Omental fat pad (tissue), 4 donors: ENCODE measurements at places on chromosomes 13 and 19. TPM values are rescaled to one million over a fixed set of nuclear protein-coding genes. Genes with fewer than 3 reads are reported as not detected.

- DNase-seq = no peak
Observed at GRCh38 chr13:101623470-101624209, 171.2 kb downstream of the ITGBL1 start.

DNA sequence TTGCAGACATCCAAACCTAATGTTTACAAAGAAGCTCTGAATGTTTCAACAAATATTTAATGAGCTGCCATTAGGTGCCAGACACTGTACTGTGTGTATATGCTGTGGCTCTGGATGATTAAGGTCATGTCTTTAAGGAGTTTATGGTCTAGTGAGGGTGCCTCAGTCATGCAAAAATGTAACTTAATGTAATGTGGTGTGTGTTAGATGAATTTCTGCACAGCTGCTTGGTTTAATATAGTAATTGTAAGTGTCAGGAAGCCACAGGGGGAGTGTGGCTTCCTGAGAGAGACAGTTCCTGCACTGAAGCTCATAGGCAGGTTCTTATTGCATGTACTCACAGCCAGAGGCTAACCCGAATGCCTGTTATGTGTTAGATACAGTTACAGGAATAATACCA is 43.3 kb downstream of the SPATA13 start:
- no peak for DNase-seq

DNA sequence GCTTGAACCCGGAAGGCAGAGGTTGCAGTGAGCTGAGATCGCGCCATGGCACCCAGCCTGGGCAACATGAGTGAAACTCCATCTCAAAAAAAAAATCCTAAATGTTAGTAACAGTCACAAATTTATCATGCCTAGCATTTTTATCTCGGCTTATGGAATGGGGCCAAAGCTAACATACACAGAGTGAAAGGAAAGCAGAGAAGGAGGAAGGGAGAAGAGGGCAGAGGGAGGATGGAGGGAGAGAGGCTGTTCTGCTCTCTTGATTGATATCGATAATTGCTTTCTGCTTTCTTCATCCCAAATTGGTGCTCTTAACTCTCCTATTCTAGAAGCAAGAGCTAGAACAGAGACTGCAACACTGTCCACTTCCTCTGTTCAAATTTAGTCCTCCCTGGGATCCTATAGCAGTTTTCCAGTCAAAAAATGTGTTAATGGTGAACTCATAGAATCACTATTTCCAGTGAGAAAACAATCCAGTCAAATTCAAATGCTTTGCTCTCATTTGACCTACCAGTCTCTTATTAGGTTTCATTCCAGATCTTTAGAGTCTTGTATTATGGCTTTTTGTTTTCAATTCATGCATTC is 15.8 kb upstream of the TUBGCP3 start:
- no peak for DNase-seq

- no peak for DNase-seq
Observed at GRCh38 chr19:22901431-22902130, 69.5 kb downstream of the ZNF723 start.

- no peak for DNase-seq
Observed at GRCh38 chr13:113145496-113145895, 13.0 kb upstream of the PROZ start.

DNA sequence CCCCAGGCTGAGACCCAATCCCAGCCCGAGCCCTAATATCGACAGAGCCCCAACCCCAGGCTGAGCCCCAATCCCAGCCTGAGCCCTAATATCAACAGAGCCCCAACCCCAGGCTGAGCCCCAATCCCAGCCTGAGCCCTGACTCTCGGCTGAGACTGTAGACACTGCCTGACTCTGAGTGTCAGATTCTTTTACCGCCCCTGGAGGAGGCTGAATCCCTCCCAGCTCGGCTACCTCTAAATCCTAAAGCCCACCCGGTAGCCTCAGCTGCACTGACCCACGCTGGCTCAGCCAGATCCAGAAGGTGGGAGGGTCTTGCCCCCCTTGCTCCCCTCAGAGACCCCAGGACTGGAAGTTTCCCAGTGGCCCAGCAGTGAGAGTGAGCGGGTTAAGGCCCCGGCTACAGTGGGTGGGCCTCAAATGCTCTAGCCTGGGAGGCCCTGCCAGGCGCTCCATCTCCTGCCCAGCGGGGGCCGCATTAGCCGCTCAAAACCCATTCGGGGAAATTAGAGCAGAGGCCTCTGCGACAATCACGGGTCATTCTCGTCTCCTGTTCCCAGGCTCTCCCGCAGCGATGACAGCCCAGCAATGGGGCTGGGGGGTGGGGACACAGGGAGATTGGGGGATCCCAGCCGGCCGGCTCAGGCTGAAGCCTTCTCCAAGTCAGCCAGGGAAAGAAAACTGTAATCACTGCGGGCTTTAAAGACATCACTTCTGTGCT is 43.8 kb downstream of the ZNRF4 start:
- no peak for DNase-seq

DNA sequence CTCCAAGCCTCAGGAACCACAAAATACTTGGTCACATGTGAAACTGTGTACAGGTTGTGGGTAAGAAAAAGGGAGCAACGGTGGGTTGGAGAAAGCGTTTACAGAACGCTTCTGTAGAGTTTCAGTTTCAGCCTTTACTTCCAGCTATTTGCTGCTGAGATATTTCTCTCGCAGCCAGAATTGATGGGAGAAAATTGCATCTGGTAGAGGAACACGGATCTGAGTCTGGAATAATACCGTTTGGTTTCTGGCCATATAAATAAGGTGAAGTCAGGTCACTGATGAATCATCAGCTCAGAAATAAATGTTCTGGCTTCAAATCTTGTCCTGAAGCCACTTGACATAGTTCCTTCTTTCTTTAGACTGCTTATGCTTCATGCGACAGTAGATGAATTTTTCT is 20.3 kb upstream of the RFC3 start:
- DNase-seq = no peak

- DNase-seq = no peak
Observed at GRCh38 chr13:106819413-106820180, 251.7 kb upstream of the ARGLU1 start.

- DNase-seq = no peak
Observed at GRCh38 chr19:12884202-12884601, 2.8 kb downstream of the KLF1 start.

DNA sequence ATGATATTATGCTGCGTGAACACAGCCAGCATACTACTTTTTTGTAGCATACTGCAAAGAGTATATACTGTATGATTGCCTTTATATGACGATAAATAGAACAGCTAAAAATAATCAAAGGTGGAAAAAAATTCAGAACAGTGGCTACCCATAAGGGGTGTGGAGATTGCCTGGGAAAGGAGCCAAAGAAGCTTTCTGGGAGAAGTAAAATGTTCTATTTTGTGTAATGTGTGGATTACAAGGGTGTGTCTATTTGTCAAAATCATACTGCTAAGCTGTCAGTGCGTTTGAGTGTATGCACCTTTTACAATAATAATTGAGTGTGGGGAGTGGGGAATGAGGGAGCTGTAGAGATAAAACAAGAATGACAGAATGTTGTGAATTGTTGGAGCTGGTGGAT is 45.2 kb upstream of the MTIF3 start:
- no peak for DNase-seq

GRCh38 chr13:50678464-50679162 is 164.9 kb downstream of the DLEU7 start:
- DNase-seq = no peak

DNA sequence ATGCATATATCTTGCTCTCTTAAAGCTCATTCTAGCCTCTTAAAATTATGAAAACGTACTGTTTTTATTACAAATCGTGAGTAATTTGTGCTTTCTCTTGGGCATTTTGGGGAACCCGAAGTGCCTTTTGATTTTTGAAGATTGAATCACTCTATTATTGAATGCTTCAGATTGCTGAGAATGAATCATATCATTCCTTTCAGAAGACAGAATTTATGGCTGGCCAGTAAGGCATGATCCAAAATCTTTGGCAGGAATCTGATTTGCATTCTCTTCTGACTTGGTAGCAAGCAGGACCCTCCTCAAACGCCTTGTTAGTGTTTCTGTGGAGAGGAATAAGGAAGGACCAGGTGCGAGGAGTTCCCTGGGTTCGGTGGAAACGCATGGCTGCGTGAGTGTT is 49.5 kb downstream of the STARD13 start:
- DNase-seq = no peak

- DNase-seq = no peak
Observed at GRCh38 chr19:20612711-20613316, 47.2 kb upstream of the ZNF737 start.

- DNase-seq = no peak
Observed at GRCh38 chr13:110155072-110155471, 151.9 kb downstream of the COL4A1 start.

- DNase-seq = no peak
Observed at GRCh38 chr13:31891472-31891871, 140.1 kb upstream of the FRY start.

- peak; percentile 35 for DNase-seq
Observed at GRCh38 chr19:17778251-17778967, 16.5 kb upstream of the B3GNT3 start.

GRCh38 chr19:54248016-54248601 is 5.5 kb upstream of the LILRA6 start:
- DNase-seq = no peak

- no peak for DNase-seq
Observed at GRCh38 chr19:55070466-55071128, 5.1 kb upstream of the EPS8L1 start.

- no peak for DNase-seq
Observed at GRCh38 chr19:38918526-38918925, 6.5 kb upstream of the CCER2 start.

GRCh38 chr13:33615436-33615835 is 202.5 kb upstream of the RFC3 start:
- DNase-seq = no peak

DNA sequence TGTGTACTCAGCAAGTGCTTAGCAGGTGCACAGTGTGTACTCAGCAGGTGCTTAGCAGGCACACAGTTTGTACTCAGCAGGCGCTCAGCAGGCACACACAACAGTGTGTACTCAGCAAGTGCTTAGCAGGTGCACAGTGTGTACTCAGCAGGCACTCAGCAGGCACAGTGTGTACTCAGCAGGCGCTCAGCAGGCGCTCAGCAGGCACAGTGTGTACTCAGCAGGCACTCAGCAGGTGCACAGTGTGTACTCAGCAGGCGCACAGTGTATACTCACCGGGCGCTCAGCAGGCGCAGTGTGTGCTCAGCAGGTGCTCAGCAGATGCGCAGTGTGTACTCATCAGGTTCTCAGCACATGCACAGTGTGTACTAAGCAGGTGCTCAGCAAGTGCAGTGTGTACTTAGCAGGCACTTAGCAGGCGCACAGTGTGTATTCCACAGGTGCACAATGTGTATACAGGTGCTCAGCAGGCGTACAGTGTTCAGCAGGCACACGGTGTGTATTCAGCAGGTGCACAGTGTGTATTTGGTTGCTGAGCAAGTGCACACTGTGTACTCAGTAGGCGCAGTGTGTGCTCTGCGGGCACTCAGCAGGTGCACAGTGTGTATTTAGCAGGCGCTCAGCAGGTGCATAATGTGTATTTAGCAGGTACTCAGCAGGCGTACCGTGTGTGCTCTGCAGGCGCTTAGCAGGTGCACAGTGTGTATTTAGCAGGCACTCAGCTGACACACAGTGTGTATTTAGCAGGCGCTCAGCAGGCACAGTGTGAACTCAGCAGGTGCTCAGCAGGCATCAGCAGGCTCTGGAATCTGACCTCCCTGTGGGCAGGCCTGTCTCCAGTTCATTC is 15.1 kb downstream of the CRTC1 start:
- no peak for DNase-seq

DNA sequence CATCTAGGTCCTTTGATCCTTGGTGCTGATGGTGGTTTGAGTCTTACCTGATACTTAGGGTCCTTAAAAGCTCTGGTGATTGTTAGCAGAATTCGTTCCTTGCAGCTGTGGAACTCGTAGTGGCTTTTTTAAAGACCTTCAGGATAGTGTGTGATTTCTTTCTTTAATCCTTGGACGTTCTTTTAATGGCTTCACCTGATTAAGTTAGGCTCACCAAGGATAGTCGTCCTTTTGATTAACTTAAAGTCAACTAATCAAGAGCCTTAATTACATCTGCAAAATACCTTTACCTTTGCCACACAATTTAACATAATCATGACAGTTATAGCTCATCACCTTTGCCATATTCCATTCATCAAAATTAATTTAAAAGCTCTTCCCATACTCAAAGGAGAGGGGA is 1807.7 kb downstream of the OLFM4 start:
- DNase-seq = no peak

OCEL1 gene
- total RNA-seq = 9.6 TPM

SHD gene
- total RNA-seq = not detected

ATP4A gene
- total RNA-seq = not detected

S1PR5 gene
- 0.56 TPM for total RNA-seq

ALOX5AP gene
- total RNA-seq = 109 TPM

ZNF730 gene
- not detected for total RNA-seq

ATXN8OS gene
- total RNA-seq = not detected

HSD11B1L gene
- 4.3 TPM for total RNA-seq

FXYD7 gene
- total RNA-seq = not detected

OVOL3 gene
- not detected for total RNA-seq
